ENCODE measurements at places on chromosomes 2 and 18.

GRCh38 chr2:63569740-63570139, 18.5 kb downstream of the WDPCP start:
- no peak for DNase-seq

- no peak for DNase-seq
These were observed 1.5 kb upstream of the PRKAG3 start for GRCh38 chr2:218833023-218833609.

GRCh38 chr2:168536925-168537466, 80.9 kb downstream of the CERS6 start:
- DNase-seq = no peak

DNA sequence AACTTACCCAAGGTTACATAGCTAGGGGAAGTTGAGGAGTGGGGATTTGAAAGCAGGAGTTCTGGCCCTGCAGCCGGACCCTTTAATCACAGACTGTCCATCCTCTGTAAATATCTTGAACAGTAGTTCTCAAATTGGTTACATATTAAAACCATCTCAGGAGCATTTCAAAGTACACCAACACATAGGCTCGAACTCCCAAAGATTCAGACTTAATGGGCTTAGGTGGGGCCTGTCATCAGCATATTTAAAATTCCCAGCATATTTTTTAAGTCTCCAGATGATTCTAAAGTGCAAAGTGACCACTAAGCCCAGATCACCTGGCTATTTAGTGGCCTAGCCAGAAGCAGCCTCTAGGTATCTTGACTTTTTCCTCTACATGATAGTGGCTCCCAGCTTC, 192.2 kb downstream of the ZNF385B start:
- DNase-seq = no peak

GRCh38 chr18:3552305-3552704, 102.3 kb downstream of the TGIF1 start:
- DNase-seq = no peak

GRCh38 chr2:30684026-30684425, 123.2 kb downstream of the CAPN13 start:
- no peak for DNase-seq

DNA sequence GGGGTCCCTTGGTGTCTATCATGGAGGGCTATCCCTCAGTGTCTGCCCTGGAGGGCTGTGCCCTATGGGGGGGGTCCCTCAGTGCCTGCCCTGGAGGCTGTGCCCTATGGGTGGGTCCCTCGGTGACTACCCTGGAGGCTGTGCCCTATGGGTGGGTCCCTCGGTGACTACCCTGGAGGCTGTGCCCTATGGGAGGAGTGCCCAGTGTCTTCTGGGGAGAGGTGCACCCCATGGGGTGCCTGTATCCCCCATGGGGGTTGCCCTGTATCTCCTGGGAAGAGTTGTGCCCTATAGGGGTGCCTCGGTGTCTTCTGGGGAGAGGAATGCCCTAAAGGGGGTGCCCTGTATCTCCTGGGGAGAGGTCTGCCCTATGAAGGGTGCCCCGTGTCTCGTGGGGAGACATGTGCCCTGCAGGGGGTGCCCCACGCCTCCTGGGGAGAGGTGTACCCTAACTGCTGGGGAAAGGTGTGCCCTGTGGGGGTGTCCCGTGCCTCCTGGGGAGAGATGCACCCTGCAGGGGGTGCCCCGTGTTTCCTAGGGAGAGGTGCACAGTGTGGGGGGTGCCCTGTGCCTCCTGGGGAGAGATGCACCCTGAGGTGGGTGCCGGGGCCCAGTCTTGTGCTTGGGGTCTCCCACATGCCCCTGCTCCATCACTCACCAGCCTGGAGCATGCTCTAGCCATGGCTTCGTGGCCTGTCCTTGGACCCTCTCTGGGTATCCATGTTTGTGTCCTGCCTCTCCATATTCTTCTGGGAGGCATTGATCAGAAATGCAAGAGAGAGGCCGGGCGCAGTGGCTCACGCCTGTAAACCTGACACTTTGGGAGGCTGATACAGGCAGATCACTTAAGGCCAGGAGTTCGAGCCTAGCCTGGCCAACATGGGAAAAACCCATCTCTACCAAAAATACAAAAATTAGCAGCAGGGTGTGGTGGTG, 215.6 kb downstream of the HDAC4 start:
- no peak for DNase-seq

GRCh38 chr18:31942291-31942998, 483 bp downstream of the TRAPPC8 start:
- peak; percentile 78 for DNase-seq

DNA sequence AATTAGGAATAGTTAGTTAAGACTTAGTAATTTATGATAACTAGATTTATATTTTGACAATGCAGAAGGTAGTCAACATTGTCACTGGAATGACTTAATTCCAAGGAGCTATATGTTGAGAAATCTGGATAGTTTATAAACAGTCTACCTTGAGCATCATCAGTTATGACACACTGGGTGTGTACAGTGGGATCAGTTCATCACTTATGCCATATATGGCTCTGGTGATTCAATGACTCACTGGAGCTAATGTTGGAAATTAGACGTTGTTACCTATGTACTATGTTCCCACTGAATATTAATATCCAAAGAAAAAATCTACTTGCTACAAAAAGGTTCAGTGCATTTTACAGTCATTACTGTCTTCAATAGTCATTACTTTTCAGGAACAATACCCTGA, 34.0 kb upstream of the ITPRID2 start:
- DNase-seq = no peak
